ENCODE measurements at places on chromosomes 13 and 19.

- DNase-seq, result no peak
Measured at GRCh38 chr19:42658076-42658475, 63.4 kb upstream of the CEACAM8 start.

DNA sequence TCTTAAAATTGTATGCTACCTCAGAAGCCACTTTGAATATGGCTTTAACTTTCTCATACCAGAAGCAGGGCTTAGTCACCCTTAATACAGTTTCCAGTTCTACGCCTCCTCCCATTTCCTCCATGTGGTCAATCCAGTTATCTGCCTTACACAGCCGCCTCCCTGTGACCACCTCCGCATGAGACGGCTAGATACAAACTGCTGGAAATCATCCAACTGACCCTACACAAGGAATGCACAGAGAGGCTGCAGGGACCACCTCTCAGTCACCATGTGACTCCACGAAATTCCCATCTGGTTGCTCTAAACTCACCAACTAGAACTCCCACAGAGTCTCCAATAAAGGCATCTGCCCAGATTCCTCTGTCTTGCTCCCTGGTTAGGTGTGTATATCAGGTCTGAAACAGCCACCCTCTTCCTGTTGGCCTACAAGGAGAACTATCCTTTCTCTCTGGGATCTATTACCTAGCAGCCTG lies 6.8 kb downstream of the ZNF564 start:
- no peak for DNase-seq

DNA sequence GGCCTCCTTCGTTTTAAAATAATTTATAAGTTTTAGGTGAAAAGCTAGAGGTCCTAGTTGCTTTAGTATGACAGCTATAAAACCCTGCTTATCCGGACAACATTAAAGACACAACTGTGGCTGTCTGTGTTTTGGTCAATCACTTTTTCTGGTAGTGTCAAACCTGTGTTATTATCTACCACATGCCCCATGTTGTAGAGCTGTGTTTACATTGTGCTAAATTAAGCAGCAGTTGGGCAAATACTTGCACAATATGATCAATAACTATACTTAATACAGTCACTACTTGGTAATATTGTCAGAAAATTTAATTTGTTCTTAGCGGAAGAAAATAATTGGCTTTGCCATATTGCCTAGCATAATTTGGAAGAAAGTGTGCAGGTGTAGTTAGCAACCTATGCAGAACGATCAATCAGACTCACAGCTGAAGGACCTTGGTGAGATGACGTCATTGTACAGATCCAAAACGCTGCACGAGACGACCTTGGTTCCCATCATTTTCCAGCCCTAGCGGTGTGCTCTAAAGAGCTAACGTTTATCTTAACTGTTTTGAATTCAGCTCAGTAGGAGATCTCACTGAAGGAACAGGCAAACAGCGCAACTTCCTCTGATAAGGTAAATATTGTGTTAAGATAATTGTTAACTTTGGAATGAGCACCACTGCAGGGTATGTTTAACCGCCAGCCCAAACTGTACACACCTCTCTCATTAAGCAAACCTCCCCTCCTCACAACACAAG lies 476.6 kb downstream of the IRS2 start:
- DNase-seq, result no peak

DNA sequence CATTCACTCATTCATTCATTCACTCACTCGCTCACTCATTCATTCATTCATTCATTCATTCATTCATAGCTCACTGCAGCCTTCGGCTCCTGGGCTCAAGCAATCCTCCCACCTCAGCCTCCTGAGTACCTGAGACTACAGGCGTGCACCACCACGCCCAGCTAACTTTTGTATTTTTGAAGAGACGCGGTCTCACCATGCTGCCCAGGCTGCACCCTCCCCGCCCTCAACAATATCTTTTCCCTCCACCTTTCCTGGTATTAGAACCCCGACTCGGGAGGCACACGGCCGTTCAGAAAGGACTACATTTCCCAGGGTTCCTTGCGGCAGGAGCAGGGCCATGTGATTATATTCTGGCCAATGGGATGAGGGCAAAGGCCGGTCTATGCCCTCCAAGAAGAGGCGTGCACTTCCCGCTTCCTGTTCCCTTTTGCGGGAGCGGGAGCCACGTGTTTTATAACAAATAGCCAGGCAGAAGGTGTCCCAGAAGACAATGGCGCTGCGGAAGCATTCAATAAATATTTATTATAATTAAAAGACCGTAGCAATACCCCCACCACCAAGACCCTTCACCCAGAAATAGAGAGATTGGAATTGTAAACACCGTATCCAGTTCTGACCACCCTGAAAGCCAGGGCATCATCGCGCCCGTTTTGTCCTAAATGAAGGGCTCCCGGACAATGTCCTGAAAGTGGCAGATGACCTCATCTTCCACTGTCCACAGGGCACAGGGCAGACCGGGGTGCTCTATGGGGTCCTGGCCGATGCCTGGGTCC lies 15.9 kb downstream of the TICAM1 start:
- DNase-seq, result peak; percentile 88

DNA sequence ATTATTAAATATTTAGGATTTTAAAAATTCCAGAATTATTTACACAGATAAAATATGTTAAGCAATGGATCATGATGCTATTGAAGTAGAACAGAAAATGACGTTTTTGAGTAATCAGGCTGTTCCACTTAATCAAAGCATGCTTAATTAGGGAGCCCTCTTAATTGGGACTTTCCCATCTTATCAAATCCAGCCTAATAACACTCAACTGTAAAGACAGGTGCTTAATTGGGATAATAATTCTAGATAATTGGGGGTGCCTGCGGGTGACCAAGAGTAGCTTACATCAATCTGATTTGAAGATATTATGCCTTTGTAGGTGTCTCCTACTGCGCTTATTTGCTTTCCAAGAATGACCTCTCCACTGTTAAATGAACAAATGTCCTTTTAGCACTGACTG lies 742.2 kb upstream of the SLITRK6 start:
- DNase-seq, result no peak

GRCh38 chr13:57740719-57741118 lies 109.2 kb downstream of the PCDH17 start:
- DNase-seq, result no peak

GRCh38 chr13:72109863-72110262 lies 242.9 kb upstream of the DACH1 start:
- no peak for DNase-seq

- DNase-seq, result no peak
Measured at GRCh38 chr13:82248762-82249161, 1633.5 kb downstream of the SLITRK1 start.

- no peak for DNase-seq
Measured at GRCh38 chr13:51837016-51837415, 8.0 kb downstream of the TMEM272 start.

DNA sequence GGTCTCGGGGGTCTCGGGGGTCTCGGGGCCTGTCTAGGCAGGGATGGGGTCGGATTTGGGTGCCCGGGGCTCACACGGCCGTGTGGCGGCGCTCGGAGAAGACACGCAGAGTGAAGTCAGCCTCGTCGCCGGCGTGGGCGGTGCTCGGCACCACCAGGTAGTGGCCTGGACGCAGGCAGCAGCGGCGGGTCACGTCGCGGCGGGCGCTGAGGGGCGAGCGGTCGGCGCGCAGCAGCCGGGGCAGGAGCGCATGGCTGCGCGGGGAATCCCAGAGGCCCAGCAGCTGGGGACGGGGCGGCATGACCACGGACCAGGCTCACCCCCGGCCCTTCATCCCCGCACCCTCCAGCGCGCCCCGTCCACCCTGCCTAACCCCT lies 8.2 kb downstream of the CAPN12 start:
- DNase-seq, result no peak

GRCh38 chr13:85665286-85665685 lies 133.9 kb downstream of the SLITRK6 start:
- no peak for DNase-seq

GRCh38 chr19:2246801-2247361 lies 2.2 kb upstream of the AMH start:
- DNase-seq, result no peak

DNA sequence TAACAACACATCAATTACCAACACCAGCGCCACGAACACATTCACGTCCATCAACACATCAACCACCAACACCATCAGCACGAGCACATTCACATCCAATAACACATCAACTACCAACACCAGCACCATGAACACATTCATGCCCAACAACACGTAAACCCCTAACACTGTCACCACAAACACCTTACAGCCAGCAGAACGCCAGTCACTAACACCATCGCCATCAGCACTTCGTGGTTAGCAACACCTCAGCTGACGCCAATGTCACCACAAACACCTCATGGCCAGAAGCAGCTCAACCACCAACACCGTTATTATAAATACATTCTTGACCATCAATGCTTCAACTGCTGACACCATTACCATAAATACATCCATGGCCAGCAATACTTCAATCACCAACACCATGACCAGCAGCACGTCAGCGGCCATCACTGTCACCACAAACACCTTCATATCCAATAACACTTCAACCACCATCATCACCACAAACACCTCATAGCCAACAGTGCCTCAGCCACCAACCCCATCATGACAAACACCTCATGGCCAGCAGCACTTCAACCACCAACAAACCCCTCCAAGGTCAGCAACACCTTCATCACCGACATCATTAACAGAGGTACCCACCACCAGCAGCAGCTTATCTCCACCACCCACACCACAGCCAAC lies 9.4 kb downstream of the FCER2 start:
- DNase-seq, result no peak

- no peak for DNase-seq
Measured at GRCh38 chr13:111844222-111844671, 222.7 kb upstream of the SOX1 start.

DNA sequence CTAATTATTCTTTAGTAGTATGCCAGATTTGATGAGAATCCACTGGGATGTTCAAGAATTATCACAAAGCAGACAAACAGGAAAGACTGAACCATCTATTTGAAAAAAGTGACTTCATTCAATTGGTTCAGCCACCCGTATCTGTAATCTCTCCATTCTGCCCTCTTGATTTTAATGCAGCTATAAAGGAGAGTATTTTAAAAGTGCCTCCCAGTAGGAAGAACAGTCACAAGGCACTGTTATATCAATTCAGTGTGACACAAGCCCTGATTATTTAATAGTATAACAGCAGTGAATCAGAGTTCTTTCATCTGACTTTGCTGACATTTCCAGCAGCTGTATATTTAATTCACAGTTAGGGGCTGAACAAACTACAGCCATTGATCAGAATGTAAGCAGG lies 77.3 kb upstream of the SLAIN1 start:
- DNase-seq, result no peak

DNA sequence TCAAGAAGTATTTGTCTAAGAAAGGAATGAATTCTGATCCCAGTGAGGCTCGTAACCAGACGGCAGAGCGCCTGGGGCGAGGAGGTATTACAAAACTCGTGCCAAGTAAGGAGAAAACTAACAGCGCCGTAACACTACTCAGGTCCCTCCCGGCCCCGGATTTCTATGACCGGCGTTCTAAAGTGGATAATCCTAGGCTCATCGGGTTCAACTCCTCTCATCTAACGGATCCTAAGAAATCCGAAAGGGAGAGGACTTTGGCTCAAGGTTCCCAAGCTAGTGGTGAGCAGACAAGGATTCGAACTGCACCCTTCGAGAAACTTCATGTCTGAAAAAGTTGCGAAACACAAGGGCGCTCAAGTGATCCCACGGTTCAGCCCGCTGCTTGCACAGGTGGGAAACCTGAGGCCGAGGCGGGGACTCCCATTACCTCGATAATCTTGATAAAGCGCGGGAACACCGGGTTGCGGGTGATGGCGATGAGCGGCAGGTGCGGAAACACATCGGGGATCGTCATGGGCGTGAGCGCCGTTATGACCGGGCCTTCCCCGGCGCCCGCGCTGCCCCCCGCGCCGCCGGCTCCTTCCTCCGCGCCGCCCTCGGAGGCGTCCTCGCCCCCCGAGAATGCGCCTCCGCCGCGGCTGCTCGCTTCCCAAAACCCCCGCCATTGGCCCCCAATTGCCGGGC lies 529 bp downstream of the LONP1 start:
- DNase-seq, result no peak

DNA sequence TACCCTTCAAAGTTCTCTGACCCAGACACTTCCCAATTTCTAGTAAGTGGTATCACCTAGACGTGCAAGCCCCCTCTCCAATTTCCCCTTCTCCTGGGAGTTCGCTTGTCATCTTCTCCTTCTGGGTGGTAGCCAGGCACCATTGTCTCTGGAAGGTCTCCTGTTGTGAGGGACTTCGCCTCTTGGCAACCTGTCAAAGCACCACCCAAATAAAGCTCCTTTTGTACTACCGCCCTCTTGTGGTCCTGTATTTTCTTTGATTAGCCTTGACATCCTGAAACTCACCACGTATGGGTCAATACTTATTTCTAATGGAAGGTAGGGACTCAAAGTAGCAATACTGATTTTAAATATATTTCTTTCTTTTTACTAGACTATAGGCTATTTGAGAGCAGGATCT lies 8.2 kb downstream of the GPC5 start:
- no peak for DNase-seq

GRCh38 chr13:99689955-99690354 lies 188.7 kb downstream of the TM9SF2 start:
- no peak for DNase-seq

GRCh38 chr13:28067491-28067890 lies 32.9 kb downstream of the FLT3 start:
- DNase-seq, result no peak

DNA sequence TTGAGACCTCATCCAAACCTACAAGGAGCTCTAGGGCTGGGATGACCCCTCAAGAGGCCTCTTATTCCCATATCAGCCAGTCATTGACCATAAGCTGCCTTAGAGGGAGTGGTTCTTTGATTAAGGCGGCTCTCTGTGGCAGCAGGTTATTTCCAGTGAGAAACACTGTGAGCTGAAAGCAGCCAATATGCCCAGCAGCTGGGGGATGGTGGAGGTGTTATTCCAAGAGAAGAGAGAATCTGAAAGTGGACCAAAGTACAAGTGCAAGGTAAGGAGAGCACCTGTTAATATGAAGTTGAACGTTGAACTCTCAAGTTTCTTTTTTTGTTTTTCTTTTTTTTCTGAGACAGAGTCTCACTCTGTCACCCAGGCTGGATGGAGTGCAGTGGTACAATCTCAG lies 20.2 kb upstream of the FNDC3A start:
- no peak for DNase-seq

- DNase-seq, result no peak
Measured at GRCh38 chr19:35104361-35104760, 11.3 kb upstream of the FXYD3 start.

- DNase-seq, result peak; percentile 41
Measured at GRCh38 chr13:106986033-106986484, 418.1 kb upstream of the ARGLU1 start.

DNA sequence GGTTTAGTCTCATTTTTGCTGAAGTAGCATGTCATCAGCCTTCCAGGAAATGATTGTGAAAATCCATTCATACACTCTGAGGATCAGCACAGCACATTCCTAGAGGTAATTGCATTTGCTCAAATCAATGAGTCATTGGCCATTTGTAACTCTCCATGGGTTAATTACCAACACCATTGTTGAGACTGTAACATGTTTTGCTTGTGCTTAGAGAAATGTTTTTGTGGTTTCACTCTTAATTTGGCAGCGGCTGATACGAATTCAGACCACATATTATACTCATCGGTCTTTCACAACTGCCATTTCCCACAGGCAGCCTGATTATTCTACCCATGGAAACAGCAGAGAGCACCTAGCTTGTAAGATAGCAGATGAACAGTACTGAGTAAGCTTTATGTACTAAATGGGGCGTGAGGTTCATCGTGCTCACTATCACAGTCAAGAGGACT lies 110.3 kb downstream of the NHLRC3 start:
- peak; percentile 31 for DNase-seq

Measured in skin of body (tissue), 3 donors.